ENCODE measurements at places on chromosomes 2 and 18.

DNA sequence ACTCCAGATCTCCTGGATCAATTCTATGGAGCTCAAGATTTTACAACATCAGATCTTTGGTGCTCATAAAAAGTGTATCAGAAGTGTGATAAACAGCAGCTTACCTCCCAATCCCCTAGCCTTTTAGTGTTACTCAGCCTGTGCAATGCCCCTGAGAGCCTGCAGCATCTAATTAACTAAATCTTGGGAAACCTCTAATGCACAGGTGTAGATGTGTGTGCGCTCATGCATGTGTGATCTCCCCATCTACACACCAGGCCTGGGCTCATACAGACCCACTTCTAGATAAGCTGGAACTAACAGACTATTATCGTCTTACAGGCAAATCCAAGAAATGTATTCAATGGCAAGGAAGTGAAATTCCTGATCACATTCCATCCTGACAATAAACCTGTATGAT is 7.5 kb downstream of the SUCLG1 start:
- DNase-seq, result no peak

DNA sequence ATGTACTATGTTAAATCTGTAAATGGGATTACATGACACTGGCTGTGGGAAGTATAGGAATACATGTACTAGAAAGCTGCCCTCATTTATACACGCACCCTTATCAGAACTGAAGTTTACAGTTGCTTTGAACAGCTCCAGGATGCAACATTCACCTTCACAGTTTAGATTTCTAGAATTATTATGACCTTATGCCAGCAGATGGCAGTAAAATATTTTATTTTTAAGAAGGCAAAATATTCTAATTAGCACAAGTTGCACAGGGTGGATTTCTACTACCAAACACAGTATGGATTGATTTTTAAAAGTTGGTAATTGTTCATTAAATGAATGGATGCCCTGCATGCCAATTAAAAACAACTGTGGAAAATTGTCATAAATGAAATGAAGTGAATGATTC is 670.4 kb downstream of the KCNJ3 start:
- no peak for DNase-seq

- DNase-seq, result no peak
Measured at GRCh38 chr2:27802547-27802946, 31.0 kb downstream of the MRPL33 start.

GRCh38 chr2:223576873-223577272 is 25.3 kb downstream of the SCG2 start:
- peak; percentile 94 for DNase-seq

DNA sequence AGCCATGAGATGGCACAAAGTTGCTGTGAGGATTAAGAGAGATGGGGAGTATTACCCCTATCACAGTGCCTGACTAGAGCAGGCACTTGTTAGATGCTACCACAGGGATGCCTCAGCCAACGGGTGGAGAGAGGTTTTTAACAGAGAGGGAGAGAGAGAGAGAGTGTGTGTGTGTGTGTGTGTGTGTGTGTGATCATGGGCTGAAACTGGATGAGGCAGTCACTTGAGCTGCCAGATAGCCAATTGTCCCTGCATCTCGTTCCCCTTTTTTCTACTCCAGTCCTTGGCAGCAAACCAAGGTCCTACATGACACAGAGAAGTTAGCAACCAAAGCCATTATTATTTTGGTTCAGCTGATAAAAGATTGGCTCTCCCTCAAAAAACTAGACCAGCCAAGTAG is 3.0 kb downstream of the CD8A start:
- no peak for DNase-seq

GRCh38 chr2:154978244-154978643 is 279.7 kb downstream of the KCNJ3 start:
- no peak for DNase-seq

- DNase-seq, result no peak
Measured at GRCh38 chr2:112642966-112643365, 2.8 kb upstream of the SLC20A1 start.

- no peak for DNase-seq
Measured at GRCh38 chr2:169562519-169562918, 11.1 kb downstream of the FASTKD1 start.

GRCh38 chr2:120875431-120875830 is 139.8 kb downstream of the GLI2 start:
- DNase-seq, result peak; percentile 74

GRCh38 chr2:119385466-119385865 is 18.7 kb downstream of the DBI start:
- no peak for DNase-seq

DNA sequence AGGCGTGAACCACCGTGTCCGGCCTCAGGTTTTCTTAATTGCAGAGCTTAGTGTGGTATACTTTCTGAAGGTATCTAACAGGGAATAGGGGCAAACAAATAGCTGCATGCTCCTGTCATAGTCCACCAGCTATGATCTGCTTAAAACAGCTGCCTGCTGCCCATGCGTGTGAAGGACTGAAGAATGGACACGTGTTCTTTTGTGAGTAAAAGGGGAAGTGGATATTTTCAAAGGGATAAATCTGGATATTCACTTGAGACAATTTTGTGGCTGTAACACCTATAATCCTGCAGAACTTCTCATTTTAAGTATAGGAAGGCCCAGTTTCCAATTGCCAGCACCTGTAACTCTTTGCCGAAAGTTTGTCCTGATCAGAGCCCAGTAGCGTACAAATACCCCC is 44.7 kb downstream of the TRPM8 start:
- DNase-seq, result no peak

DNA sequence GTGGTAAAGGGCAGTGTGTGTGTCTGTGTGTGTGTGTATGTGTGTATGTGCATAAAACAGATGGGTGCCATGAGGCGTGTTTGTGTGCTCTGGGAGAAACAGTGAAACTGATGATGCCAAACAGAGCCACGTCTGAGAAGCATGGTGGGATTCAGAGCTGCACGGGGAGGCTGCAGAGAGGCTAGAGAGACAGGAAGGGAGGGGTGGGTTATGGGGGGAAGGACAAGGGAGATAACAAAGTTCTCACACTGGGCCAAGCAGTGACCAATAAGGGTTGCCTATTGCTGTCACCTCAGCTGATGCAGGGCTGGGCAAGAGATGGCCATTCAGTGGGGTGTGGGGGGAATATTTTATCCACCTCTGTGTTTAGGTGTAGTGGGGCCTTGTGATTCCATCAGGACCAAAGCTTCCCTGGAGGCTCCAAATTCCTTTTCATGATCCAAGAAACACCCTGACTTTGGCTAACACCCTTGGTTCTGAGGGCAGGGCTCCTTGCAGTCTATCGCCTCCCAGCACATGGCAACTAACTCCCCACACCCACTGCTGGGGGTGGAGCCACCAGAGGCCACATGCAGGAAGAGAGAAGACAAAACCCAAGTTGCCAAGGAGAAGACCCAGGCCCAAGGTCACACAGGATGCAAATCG is 54.2 kb upstream of the POMC start:
- no peak for DNase-seq

GRCh38 chr18:10100196-10100595 is 186.4 kb downstream of the VAPA start:
- DNase-seq, result no peak

- DNase-seq, result no peak
Measured at GRCh38 chr2:165328272-165328671, 89.1 kb downstream of the SCN2A start.

GRCh38 chr2:20450201-20450999 is 3.5 kb downstream of the RHOB start:
- DNase-seq, result peak; percentile 84

DNA sequence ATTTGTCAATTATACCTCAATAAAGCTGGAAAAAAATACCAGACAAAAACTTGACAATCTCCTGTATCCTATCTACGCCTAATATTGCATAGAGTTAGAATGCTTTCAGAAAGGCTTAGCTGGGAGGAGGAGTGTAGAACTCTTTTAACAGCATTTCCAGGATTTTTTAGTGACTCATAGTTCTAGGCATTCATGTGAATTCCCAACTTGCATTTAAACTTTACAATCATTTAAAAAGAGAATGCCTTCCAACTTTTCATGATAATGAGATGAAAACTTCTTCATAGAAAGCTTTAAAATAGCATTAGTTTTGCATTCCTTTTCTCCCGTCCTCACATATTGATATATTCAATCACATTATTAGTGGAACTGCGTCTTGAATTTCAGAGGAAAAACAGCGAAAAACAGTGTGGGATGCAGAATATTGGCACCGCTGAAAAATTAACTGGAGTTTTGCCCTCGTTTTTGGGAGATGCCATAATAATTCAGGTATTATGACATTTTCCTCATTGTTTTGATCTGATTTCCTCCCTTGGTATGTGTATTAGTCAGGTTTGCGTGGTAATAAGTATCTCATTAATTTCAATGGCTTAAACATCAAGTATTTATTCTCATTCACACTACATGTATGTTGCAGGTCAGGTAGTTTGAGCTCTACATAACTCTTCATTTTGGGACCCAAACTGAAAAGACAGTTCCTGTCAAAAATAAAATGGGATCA is 293.2 kb upstream of the FIGN start:
- peak; percentile 10 for DNase-seq

DNA sequence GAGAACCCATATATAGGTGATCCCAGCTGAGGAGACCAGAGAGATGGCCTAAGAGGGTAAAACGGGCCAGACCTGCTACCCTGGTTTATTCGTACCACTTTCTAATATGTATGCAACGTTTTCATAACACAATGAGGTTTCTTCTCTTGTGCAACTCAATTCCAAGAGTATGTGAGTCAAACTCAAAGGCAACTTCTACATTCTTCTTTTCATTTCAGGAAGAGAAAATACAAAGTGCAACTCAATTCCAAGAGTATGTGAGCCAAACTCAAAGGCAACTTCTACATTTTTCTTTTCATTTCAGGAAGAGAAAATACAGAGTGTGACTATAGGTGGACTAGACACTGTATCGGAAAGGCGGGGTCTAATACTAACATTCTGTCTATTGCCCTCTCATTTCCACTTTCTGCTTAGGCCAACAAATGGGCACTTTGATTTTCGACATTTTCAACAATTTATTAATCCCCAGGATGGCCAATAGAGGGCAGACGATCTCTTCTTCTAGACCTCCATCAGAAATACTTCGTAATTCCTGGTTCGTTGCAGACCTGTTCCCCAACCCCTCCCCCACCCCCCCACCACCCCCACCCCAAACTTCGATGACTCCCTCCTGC is 3.7 kb upstream of the CRIM1 start:
- DNase-seq, result no peak

DNA sequence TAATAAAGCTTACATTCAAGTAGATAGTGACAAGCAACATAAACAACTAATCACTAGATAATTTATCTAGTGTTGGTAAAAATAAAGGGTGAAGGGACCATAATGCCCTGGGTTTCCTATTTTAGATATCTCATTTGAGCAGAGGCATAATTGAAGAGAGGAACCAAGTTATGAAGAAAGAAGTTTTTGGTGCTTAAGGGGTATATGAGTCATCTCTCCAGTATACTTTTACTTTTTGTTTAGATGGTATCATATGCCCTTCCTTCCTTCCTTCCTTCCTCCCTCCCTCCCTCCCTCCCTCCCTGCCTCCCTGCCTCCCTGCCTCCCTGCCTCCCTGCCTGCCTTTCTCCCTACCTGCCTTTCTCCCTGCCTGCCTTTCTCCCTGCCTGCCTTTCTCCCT is 1053.5 kb upstream of the CELF4 start:
- no peak for DNase-seq

DNA sequence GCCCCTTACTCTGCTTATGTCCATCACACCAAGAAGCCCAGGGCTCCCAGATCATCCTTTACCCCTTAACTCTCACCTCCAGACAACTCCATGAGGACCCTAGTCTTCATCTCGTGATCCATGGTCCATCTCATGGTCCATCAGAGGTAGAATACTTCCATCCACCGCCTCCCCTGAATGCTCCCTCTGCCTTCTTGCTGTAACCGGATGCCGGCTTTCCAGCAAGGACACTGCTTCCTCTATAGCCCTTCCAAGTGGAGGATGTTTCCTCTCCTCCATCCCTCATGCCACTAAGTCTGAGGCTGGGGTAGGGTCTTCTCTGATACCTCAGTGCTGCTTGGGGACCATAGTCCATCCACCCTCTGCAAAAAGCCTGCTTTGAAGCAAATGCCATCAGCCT is 118.6 kb upstream of the SIX2 start:
- no peak for DNase-seq

DNA sequence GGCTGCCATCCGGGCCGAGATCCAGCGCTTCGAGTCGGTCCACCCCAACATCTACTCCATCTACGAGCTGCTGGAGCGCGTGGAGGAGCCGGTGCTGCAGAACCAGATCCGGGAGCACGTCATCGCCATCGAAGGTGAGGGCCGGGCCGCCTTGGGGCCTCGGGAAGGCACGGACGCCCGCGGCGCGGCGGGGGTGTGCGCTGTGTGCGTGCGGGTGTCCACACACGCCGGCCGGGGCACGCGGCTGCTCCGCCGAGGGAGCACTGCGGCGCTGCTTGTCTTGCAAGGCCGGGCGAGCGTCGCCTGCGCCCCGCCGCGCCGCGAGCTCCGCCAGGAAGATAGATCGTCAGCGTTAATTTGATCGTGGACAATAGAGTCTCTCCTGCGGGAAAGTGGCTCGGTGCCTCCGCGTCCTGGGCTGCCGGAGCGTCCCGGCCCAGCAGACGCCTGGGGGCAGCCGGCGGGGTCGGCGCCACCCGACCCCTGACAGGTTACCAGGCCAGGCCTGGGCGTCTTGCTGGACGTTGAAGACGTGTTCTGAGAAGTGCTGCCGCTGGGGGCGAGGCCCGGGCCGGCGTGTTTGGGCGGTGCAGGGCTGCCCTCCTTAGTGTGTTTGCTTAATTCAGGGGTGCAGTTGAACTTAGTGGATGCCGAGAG is 1.0 kb downstream of the AGAP1 start:
- DNase-seq, result no peak

- no peak for DNase-seq
Measured at GRCh38 chr2:101736233-101736632, 38.7 kb downstream of the MAP4K4 start.

DNA sequence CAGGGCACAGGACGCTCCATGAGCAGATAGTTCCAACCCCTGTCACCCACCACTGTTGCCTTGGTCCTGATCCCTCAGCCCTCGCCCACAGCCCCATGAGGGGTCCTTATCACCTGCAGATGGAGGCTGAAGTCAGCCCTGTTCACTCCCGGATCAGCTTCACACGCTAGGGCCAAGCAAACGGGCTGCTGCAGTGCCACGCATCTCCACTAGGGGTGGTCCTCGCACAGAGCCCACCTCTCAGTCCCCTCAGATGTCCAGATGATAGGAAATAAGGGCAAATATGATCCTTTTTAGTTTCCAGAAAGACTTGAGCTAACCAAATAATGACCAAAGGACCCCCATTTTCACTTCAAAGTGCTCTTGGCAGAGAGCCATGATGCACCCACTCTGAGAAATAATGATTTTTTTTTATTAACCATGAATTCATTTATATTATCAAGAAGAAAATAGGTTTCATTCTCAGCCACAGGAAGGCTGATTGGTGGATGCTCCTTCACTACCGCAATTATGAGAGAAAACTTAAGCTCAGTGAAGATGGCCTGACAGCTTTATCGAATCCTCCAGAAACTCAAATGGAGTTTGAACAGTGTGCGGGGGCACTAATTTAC is 71.9 kb upstream of the KLHL29 start:
- DNase-seq, result no peak

DNA sequence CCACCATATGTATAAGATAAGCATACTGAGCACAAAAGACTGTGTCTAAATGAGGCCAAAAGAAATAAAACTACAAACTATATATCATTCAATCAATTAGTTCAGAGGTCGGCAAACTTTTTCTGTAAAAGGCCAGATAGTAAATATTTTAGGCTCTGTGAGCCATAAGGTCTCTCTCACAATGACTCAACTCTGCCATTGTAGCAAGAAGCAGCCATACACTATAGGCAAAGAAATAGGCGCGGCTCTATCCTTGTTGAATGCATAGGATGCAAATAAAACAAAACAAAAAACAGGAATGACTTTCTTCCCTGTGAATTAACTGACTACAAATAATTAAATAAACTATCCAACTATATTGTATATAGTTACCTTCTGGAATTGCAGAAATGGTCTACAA is 8.6 kb upstream of the CCDC88A start:
- no peak for DNase-seq

Measured in GM04504 (cell line).